ENCODE measurements at places on chromosomes 12 and 14.

DNA sequence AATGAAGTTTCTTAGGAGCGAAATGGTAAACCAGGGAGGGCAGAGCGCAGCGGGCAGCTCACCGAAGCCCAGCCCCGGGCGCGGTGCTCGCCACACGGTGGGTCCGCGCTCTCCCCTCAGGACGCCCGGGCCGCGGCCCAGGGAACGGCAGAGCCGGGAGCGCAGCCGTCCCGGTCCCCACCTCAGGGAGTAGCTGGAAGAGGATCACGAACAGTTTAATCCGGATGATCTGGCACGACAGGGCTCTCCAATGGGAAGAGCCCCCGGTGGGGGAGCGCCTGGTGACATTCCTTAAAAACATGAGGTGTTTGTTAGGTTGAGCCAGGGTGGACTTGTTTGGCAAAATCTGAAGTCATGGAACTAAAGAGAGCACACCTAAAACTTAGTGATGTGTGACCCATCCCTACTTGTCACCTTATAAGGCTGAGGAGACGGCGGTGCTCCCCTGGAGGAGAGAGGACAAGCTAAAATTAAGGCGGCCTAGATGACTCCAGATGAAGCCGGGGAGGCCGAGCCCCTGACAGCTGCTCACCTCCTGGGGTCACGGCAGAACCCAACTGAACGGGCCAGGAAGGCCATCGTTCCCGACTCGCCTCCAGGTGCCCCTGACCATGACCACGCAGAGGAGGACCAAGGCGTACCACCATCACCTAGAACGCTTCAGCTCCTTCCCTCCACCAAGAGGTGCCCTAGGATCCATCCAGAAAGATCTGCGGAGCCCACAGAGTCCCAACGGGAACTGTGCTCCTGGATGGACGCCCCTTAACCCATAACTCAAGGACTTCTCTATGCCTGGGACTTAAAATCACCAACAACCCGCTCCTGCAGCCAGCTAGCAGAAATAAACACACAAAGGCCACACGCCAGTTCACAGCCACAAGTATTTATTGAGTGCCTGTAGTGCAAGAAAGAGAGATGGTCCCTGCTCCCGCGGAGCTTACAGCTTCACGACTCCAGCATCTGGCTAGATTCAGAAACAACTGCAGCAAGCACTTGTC, 866 bp upstream of the PITPNM2 start:
- no peak for DNase-seq

GRCh38 chr12:2682296-2683251, 112.2 kb upstream of the FKBP4 start:
- peak; percentile 30 for DNase-seq

DNA sequence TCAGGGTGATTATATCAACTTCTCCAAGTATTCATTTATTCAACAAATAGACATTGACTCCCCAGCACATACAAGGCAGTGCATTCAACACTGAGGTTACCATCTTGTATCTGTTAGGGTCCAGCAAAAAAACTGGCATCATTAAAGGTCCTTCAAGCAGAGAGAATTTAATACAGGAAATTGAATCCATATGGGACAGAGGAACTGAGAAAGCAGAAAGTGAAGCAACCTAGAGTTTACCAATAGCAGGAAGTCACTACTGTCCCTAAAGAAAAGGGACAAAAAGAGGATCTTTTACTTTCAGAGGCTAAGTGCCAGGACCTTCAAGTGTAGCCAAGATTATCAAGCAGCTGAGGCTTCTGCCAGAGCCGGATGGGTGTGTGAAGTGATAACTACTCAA, 237.8 kb upstream of the TBX3 start:
- DNase-seq, result no peak

GRCh38 chr12:119201789-119202543, 23.2 kb downstream of the HSPB8 start:
- DNase-seq, result no peak

GRCh38 chr14:96698960-96699539, 98.1 kb upstream of the VRK1 start:
- no peak for DNase-seq

GRCh38 chr14:70183991-70184390, 4.8 kb downstream of the SLC8A3 start:
- no peak for DNase-seq

DNA sequence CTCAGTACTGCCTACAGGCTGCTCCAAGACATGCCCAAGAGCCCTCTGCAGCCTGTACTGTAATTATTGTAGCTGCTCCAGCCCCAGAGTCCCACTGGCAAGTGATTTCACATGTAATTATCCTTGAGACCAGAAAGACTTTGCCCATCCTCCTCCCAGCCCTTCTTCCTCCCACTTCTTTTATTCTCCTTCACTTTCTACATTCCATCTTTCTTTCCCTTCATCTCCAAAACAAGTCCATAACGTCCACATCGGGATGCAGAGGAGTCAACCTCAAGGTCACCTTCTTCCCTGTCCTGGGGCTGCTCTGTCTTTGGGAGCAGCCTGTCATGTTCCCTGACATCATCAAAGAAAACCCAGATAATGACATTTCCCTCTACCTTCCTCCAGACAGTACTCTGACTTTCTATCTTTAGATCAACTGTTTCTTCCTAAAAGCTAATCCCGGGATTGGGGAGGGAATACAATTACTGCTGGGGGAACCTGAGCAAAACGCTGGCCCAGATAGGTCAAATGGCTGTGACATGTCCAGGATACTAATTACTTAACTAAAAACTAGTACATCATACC, 39.1 kb downstream of the SLC8A3 start:
- DNase-seq, result no peak

DNA sequence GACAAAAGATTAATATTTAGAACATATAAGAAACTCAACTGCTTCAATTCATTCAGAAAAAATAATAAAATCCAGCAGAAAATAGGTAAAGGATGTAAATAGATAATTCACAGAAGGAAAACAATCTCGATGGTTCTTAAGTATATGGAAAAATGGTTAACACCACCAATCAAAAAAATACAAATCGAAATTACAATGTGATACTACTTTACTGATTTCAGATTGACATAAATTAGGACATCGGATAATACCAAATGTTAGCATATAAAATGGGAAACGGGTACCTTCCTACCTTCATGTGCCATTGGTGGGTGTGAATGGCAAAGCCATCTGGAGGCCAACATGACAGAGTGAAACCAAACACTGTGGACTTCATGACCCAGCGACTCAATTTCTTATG, 1.6 kb upstream of the PPP4R4 start:
- no peak for DNase-seq

DNA sequence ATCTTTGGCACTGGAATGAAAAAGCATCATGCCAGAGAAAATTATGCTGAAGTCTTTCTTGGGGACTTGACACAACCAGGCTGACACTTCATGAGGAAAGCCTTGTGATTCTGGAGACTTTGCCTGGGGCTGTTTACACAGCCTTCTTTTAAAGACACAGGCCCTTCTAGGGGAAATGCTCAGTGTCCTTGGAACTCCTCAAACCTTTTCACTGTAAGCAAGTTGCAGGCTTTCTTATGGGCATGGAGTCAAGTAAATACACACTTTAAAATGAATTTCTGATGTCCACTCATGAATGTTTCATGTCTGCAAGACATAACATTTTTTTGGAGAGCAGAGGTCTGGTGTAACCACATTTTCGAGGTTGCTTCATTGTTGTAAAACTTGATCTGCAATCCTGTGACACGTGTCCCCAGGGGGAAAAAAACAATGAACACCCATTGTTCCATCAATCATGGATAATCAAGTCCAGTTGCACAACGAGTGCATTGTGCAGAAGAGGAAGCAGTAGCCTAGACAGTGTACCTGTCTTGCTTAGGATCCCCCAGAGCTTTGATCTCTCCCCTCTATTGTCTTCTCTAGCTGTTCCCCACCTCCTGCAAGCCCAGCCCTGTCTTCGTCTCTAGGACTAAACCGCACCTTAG, 155.1 kb upstream of the PRICKLE1 start:
- no peak for DNase-seq

GRCh38 chr14:65789363-65789762, 376.8 kb downstream of the FUT8 start:
- no peak for DNase-seq

DNA sequence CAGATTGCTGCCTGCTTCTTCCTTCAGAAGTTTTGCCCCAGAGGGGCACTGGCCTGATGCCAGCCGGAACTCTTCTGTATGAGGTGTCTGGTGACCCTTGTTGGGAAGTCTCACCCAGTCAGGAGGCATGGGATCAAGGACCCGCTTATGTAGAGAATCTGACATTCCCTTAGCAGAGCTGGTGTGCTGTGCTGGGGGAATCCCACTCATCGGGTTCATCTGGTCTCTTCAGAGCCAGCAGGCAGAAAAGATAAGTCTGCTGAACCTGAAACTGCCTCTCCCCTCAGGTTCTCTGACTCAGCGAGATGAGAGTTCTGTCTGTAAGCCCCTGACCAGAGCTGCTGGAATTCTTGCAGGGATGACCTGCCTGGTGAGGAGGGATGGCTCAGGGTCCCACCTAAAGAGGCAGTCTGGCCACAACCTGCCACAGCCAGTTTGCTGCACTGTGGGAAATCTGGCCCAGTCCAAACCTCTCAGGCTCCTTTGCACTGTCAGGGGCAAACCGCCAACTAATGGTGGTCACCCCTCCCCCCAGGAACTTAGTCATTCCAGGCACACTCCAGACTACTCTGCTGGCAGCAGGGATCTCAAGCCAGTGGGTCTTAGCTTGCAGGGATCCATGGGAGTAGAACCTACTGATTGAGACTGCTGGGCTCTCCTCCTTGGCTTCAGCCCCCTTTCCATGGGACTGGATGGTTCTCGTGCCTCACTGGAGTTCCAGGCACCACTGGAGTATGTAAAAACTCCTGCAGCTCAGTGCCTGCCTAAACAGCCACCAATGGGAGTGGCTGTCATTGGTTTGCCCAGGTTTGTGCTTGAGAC, 4.1 kb downstream of the CLEC2D start:
- peak; percentile 39 for DNase-seq

DNA sequence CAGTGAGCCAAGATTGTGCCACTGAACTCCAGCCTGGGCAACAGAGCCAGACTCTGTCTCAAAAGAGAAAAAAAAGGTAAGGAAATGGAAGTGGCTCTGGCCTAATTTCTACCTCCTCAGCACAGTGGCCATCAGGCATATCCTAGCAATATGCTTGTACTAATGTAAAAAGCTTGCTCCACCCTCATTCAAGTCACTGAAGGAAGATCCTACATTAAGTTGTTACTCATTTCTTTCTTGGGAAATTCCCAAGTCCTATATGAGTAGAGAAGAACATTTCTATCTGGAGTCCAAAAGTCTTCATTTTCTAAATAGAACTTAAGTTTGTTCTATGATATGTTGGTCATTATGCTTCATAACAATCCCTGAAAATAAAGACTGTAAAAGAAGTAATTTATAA, 67.3 kb upstream of the HOXC13 start:
- DNase-seq, result no peak

DNA sequence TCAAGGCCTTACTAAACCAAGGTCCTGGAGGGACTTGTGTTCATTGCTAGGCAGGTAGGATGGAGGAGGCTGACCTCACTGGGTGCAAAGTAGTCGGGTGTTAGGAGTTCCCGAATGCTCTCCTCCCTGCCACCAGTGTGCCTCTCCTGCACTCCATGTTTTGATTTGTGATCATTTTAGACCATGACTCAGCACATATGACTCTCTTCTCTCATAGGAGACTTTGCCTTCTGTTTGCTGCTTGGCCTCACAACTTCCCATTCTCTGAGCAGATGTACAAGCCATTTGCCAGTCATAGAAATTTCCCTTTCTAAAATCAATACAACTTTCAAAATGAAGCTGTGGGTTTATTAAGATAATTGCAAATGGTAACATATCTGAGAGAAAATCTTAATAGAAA, 46.6 kb upstream of the LRIG3 start:
- DNase-seq, result no peak

GRCh38 chr12:130765186-130765659, 49.1 kb upstream of the RIMBP2 start:
- DNase-seq, result no peak

- DNase-seq, result peak; percentile 31
These were observed 34.6 kb downstream of the RERG start for GRCh38 chr12:15186597-15186996.

GRCh38 chr12:111410431-111411184, 4.9 kb downstream of the SH2B3 start:
- no peak for DNase-seq

Measured in body of pancreas (tissue), 4 donors.